ENCODE measurements at places on chromosomes 1 and 21.

DNA sequence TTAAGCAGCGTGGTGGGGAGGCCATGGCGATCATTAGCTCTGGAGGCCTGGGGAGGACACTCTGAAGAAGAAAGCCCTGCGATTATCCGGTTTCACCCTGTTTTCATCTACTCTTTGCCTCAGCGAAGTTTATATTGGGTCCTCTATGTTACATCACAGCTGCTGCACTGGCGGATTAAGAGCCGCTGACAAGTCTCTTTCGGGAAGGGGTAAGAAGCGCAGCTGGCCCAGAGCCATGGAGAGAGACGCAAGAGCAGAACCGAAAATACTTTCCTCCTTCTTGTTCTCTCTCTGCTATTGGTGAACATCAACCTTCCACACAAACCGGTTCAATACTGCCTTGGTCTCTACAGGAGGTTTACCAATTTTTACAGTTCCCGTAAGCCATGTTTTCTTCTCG, 291.5 kb downstream of the FAM72C start:
- DNase-seq: no peak

GRCh38 chr1:20250340-20250989, 40.2 kb upstream of the VWA5B1 start:
- no peak for DNase-seq

GRCh38 chr1:101915597-101915996, 81.1 kb downstream of the OLFM3 start:
- DNase-seq: no peak

GRCh38 chr1:114756009-114756892, 1.5 kb downstream of the CSDE1 start:
- DNase-seq: no peak

DNA sequence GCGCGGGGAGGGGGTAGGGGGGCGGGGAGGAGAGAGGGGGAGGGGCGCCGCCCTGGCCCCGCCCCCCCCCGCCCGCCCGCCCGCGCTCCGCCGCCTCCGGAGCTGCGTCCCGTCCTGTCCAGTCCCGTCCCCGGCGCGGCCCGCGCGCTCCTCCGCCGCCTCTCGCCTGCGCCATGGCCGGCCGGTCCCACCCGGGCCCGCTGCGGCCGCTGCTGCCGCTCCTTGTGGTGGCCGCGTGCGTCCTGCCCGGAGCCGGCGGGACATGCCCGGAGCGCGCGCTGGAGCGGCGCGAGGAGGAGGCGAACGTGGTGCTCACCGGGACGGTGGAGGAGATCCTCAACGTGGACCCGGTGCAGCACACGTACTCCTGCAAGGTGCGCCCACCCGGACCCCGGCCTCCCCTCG, at the start of gene AGRN:
Gene AGRN (plus strand): TSS at position 121 of the 405 bp plus-strand sequence. CDS start 53 bp downstream, at position 174.
- no peak for DNase-seq

DNA sequence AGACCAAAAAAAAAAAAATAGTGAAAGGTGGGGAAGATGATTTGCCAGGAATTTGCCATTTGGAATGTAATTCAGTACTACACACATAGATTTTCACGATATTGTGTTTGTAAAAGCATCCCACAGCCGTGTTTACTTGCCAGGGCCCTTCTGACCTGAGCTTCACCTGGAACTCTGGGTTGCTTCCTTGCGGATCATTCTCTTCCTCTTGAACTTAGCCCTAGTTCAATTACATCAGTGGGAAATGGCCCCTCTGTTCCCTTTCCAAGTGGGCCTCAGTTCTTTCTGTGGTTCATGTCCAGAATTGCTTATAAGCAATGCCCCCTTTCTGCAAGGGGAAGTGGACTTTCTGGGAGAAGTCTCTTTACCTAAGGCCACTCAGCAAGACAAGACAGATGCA, 41.0 kb downstream of the ABCA4 start:
- DNase-seq: no peak

DNA sequence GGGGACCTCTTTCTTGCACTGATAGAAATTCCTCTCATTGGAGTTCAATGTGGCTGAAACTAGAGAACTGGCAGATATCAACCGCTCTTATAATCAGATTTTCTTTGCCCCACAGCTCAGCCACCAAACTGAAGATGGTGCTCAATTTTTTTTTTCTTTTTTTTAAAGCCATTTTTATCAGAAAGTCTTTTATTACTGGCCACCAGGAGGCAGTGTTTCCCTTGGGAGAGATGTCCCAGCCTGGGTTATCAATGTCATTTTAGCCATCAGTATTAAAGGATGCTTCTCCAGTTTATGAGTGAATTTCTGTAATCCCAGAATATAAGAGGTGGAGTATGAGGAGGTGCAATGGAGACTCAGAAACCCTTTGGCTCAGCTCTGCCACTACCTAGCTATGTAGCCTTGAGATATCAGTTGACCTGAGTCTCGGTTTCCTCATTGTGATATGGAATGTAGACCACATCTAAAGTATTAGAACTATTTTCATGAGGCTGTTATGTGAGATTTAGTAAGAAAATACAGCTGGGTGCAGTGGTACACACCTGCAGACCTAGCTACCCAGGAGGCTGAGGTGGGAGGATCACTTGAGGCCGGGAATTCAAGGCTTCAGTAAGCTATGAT, 27.6 kb downstream of the CD244 start:
- peak; percentile 49 for DNase-seq

DNA sequence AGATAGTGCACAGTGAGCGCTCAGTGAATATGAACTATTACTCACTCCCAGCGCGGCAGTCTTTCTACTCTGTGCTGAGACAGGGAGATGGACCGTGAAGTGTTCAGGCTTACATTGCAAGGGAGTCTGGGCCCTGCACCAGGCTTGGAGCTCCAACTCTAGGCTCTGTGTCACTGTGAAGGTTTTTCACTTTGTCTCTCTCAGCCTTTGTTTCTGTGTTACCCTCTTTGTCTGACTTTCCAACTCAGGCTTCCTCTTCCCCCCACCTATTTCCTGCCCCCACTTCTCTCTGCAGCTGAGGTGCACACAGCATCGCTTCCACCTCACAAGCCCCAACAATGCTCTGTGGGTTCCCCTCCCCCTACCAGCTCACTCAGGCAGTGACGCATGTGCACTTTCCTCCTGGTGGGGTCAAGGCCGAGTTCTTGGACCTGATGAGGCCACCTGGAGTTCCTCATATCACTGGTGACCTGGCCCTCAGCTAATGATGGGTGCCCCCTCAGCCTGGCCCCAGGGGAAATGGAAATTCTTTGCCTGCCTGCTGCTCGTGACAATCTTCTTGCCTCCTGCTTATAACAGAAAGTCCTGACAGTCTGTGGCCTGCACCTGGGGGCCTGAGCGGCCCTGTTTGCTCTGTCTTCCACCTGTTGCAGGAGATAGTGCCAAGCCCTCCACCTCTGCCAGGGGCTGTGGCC, 1.1 kb upstream of the LCK start:
- DNase-seq: peak; percentile 16

DNA sequence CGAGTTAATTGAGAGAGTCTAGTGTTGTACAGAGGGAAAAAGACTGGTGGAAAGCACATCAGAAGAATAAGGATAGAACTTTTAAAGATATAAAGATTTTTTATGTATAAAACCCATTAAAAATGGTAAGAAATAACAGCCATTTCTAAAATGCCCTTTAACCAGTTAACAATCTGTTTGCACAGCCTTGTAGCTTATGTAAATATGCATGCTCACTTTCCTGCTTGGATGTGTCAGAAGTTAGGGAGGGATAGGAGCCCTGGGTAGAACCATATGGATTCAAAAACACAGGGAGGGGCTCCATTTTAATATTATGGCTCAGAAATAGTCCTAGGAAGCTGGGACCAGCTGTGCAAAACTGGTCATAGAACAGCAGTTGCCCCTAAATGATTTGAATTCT, 4.5 kb upstream of the EDEM3 start:
- DNase-seq: no peak

DNA sequence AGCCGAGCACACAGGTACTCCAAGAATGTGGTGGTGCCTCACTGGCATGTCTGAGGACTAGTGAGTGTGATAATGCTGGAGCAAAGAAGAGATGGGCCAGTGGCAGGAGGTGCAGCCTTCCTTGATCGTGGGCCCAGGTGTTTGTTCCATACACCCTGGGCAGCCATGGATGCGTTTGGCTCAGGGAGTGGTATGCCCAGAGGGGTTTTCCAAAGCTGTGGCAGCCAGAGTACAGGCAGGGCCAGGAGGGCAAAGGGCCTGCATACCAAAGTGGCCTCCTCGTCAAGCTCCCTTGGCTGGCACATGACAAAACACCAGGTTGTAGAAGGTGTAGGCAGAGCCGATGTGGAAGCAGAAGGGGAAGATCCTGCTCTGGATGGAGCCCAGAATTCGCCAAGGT, 19.0 kb downstream of the PARS2 start:
- DNase-seq: no peak

DNA sequence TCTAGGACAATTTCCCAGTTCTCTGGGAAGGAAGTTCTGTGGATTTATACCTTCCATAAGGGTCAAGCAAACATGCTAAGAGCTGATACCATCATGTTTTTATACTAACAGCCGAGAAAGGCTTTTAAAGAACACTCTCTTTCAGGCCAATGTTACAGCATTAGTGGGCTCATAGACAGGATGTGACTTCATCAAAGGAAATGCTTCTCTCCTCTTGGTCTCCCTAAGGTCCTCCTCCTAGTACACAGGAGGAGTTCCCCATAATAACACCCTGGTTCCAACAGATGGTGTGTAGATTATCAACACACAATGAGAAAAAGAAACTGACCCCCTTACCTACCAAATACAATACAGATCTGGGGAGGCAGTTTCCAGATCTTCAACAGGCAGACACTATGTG, 26.7 kb upstream of the GLIS1 start:
- DNase-seq: no peak

DNA sequence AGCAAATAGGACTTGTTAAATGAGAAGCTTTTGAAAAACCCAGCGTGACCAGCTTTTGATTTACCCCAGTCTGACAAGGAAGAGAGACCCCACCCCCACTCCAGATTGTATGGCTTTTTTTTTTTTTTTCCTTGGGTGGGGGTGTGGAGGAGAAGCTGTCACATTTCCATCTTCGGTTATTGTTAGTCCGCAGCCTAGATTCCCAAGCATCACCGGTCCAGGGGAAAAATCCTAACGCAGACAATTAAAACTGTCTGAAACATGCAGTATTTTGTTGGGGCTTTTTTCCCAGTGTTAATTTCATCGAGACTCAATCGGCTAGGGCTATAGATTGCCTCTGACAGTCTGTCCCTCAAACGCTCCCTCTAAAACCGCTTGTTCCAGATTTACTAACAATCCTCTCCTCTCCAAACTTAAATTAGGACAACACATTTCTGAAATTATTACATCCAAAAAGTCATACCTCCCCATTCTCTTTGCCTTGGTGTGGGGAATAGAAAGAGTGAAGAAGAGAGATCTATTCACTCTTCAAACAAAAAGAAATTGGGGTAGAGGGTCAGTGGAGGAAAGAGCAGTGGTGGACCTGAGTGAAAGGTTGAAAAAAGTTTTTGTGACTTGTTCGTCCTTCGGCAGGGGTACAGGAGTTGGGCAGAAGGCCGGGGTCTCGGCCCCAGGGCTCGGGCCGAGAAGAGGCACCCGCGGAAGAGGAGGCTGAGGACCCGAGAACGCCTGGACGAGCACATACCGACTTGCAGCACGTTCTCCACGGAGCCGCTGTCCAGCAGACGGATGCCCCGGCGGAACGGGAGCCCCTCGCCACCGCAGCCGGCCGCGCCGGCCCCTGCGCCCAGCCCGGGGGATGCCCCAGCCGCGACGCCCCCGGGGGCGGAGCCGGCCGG, 1.1 kb downstream of the ZSWIM5 start:
- no peak for DNase-seq

DNA sequence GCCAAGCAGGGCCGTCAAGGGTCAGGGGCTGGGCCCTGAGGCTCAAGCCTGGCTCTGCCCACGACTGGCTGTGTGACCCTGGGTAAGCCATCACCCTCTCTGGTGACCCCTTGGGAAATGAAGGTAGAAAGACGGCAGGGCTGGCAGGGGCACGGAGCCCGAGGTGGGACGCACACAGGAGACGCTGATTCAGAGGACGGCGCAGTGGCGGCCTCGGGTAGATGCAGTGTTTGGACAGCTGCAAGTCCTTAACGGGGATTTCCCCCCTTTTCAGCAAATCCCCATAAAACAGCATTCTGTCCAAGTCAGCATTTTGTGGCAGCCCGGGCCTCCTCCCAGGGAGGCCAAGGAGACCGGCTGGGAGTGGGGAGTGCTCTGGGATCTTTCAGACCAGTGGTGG, 16.7 kb downstream of the COL8A2 start:
- DNase-seq: no peak

- DNase-seq: no peak
These were observed 300.3 kb downstream of the GRIK1 start for GRCh38 chr21:29639366-29640079.

GRCh38 chr1:228849011-228849541, 113.8 kb downstream of the RHOU start:
- DNase-seq: no peak

GRCh38 chr1:185808631-185809030, 74.4 kb downstream of the HMCN1 start:
- no peak for DNase-seq

- DNase-seq: no peak
These were observed 465.9 kb downstream of the NPHP4 start for GRCh38 chr1:5526385-5526750.

GRCh38 chr1:25549273-25550154, 6.1 kb downstream of the LDLRAP1 start:
- peak; percentile 53 for DNase-seq

GRCh38 chr1:87805666-87806378, 477.1 kb downstream of the LMO4 start:
- DNase-seq: no peak

- no peak for DNase-seq
These were observed 5.4 kb downstream of the NUAK2 start for GRCh38 chr1:205316161-205316566.

DNA sequence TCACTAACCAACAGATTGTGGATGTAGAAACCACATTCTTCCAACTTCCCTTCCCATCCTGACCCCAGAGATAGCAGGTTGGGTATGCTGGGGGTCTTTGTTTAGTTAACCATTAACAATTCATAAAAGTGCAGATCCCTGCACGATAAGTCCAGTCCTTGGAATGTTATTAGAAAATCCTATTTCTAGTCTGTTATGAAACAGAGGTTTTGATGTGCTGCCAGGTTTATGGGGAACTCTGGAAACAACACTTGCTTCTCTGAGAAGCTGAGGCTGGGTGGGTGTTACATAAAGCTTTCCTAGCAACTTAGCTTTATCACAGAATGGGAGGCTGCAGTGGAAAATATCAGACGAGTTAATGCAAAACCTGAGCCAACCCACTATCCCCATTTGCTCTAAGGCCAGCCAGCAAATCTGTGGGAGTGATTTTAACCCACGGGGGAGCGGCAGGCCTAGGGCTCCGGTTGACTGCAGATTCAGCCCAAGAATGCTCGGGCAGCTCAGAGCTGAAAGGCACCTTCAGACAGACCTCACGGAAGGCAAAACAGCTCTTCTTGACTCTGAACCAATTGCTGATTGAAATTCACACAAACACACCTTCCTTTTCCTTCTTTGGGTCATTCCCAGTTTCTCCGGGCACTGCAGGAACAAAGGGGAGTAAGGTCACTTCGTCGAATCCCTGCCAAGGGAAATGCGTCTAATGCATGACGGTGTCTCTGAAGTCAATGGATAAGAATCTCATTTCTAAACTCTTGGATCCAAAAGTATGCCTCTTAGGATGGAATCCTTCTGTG, 111.7 kb upstream of the IRF2BP2 start:
- no peak for DNase-seq

- no peak for DNase-seq
These were observed 142.8 kb upstream of the DNAH14 start for GRCh38 chr1:224786533-224787250.

GRCh38 chr1:69328186-69328585, 239.5 kb upstream of the LRRC7 start:
- no peak for DNase-seq

GRCh38 chr21:38814126-38815059, 8.7 kb downstream of the ETS2 start:
- DNase-seq: no peak
